ENCODE measurements at places on chromosomes 7 and 10. TPM values are rescaled to one million over a fixed set of nuclear protein-coding genes. Genes with fewer than 3 reads are reported as not detected.
A peak's percentile ranks its signal among the peaks of the same experiment; 100 is the strongest.

GRCh38 chr7:69859342-69859741, 261.1 kb downstream of the AUTS2 start:
- H3K4me1 ChIP-seq, result no peaks in the 10 kb centered on the region
- peaks cover 36% of the 10 kb centered on the region for H3K27me3 ChIP-seq
- H3K4me3 ChIP-seq, result no peak overlapping the region
- no peak overlapping the region for H3K27ac ChIP-seq

DNA sequence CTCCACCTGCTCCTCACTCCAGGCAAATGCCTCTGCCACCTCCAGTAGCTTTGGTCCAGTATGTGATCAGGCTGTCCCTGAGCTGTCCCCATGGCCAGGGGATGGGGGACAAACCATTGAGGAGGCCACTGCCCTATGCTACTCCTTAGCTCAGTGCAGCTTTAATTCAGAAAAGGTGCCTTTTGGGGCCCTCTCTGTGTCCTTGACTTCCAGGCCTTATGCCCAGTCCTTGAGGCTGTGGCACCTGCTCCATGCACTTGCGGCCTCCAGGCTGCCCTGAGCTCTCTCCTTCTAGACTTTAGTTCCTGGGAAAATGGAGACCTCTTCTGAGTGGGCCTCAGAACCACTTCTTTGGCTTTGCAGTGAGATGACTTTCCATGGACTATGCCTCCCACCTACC, 650.8 kb upstream of the CELF2 start:
- no peaks in the 10 kb centered on the region for H3K4me1 ChIP-seq
- H3K27me3 ChIP-seq, result no peaks in the 10 kb centered on the region
- no peak overlapping the region for H3K4me3 ChIP-seq
- no peak overlapping the region for H3K27ac ChIP-seq

GRCh38 chr10:24333736-24334135, 124.8 kb downstream of the KIAA1217 start:
- H3K27me3 ChIP-seq, result no peaks in the 10 kb centered on the region
- H3K4me1 ChIP-seq, result peaks cover 13% of the 10 kb centered on the region
- no peaks in the 10 kb centered on the region for H3K36me3 ChIP-seq
- no peak overlapping the region for H3K4me3 ChIP-seq
- peak; percentile 51 for DNase-seq
- 0 out of 2 replicates have a peak overlapping the region, but pooled peaks have one; percentile 7 for H3K27ac ChIP-seq

DNA sequence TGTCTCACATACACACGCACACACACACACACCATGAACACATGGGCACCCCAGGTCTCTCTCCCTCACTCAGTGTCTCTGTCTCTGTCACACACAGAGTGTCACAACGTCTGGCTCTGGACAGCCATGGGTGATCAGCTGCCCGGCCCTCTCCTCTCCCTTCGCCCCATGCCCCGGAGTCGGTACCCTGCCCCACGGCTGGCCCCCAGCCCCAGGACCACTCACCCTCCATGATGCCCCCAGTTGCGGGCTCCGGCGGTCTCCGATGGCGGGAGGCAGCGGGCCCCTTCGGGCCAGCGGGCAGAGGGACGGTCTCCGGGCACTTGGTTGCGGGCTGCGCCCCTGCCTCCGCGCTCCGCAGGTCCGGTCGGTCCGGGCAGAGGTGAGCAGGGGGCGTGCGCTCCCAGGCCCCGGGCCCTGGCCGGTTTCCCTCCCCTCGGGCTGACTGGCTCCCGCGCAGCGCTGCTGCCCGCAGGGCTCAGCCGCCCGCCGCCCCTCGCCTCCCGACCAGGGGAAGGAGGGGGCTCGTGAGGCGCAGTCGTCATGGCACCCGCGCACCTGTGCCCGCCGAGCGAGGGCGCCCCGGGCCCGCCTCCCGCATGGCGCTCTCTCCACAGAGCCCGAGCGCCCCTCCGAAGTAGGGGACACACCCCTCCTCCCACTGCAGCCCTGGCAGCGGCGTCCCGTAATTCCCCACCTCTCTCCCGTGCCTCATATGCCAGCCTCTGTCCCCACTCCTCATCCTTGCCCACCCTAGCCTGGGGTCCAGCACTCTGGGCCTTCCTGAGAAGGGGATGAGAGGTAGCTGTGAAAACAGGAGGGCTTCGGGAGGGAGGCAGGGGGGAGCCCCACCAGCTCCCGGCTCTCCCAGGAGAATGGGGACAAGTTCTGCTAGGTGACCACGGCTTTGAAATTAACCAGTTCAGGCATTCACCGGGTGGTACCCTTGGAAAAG, at the start of gene NPFFR1:
Gene NPFFR1, minus strand, starts transcription at position 560 of the 955 bp plus-strand sequence. Its CDS starts 328 bp downstream, at position 232.
- peaks cover 39% of the 10 kb centered on the region for H3K27me3 ChIP-seq
- H3K4me3 ChIP-seq, result no peak within 1 kb of the TSS
- DNase-seq, result no peak
- H3K27ac ChIP-seq, result no peak within 1 kb of the TSS
- H3K36me3 ChIP-seq, result no peaks in the 10 kb centered on the region
- no peaks in the 10 kb centered on the region for H3K4me1 ChIP-seq

GRCh38 chr7:131076711-131077181, 250.9 kb upstream of the MKLN1 start:
- H3K27me3 ChIP-seq, result no peaks in the 10 kb centered on the region
- peaks cover 5% of the 10 kb centered on the region for H3K36me3 ChIP-seq

- H3K27ac ChIP-seq, result no peak overlapping the region
- H3K4me3 ChIP-seq, result no peak overlapping the region
- H3K4me1 ChIP-seq, result peaks cover 12% of the 10 kb centered on the region
These were observed 27.1 kb downstream of the NDUFB2 start for GRCh38 chr7:140723574-140723973.

- peak; percentile 44 for DNase-seq
- no peak overlapping the region for H3K4me3 ChIP-seq
- no peak overlapping the region for H3K27ac ChIP-seq
- no peaks in the 10 kb centered on the region for H3K36me3 ChIP-seq
- H3K4me1 ChIP-seq, result peaks cover 7% of the 10 kb centered on the region
These were observed 36.9 kb upstream of the FAM20C start for GRCh38 chr7:155469-155900.

DNA sequence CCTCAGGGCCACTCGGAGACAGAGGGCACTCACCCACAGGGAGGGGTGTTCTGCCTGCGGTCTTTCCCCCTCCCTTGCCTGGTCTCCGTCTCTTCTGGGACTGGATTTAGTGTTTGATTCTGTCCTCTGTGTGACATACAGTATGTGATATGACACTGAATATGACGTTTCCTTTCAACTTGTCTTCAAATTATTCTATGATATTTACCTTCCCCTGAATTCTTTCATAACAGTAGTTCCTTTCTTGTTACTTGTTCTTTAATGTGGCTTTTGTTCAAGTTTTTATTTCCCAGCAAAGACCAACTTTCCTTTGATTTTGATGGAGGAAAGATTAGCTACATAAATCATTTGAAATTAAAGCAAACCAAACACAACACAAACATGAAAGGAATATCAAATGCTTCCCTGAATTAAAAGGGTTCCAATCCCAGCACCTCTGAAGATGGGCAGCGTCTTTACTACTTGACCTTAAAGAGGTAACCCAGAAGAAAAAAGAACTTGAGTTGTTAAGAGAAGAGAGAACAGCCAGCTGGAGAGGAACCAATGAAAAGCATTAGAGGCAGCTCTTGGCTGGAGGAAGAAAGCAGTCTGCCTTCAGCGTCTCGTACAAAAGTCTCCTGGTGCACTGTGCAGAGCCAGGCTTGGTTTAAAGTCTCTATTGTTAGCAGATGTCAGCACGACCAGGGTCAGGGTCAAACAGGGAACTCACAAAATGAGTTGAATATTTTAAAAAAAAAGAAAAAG, 18.3 kb upstream of the RHEB start:
- H3K36me3 ChIP-seq, result no peaks in the 10 kb centered on the region
- no peak overlapping the region for H3K27ac ChIP-seq
- DNase-seq, result peak; percentile 13
- no peak overlapping the region for H3K4me3 ChIP-seq

DNA sequence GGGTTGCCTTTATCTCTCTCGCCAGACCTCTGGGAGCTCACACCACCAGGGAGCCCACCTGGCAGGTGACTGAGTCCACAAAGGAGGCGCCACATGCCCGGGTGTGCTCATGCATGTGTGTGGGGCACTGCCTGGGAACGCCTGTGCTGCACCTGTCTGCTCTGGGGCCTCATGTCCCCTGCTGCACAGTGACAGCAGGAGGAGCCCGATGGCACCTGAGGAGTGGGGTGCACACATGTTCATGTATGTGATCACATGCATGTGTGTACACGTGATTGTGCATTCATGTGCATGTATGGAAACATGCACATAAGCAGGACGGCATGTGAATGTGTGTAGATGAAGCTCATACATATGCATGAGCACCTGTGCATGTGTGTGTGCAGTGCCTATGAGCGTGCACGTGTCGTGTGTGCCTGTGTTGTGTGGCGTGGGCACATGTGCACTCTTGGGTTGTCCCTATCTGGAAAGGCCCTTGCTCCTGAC, 22.0 kb downstream of the YKT6 start:
- H3K27me3 ChIP-seq, result peaks cover 8% of the 10 kb centered on the region
- H3K4me1 ChIP-seq, result no peaks in the 10 kb centered on the region
- H3K27ac ChIP-seq, result no peak overlapping the region

DNA sequence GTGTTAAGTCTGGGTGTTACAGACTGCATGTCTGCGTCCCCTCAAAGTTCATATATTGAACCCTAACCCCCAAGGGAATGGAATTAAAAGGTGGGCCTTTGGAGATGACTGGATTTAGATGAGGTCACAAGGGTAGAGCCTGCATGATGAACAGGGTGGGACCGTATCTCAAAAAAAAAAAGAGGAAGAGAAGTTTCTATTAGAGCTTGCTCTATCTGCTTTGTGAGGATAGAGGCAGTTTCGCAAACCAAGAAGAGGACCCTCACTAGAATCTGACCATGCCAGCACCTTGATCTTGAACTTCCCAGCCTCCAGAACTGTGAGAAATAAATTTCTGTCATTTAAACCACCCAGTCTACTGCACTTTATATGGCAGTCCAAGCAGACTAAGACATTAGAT, 1.4 kb downstream of the KIN start:
- H3K4me1 ChIP-seq, result peaks cover 21% of the 10 kb centered on the region
- no peak overlapping the region for H3K27ac ChIP-seq
- no peaks in the 10 kb centered on the region for H3K27me3 ChIP-seq
- no peak for DNase-seq

DNA sequence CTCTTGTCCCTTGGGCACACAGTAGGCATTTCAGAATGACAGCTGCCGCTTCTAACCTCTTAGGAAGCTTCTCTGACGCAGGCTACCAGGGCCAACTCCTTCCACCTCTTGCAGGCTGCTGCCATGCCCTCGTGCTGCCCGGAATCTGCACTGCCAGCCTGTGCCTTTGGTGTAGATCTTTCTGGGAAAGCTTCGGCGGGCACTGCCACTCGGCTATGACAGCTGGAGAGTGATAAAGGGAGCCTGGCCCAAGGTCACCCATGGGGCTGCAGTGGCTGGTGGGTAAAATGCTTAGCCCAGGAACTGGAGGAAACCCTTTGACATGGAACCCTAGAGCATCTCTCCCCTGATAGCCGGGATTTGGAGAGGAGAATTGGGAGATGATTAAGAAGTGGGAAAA, 78.0 kb upstream of the C1QL3 start:
- H3K4me1 ChIP-seq, result no peaks in the 10 kb centered on the region
- H3K27ac ChIP-seq, result no peak overlapping the region
- no peak overlapping the region for H3K4me3 ChIP-seq
- no peaks in the 10 kb centered on the region for H3K27me3 ChIP-seq
- H3K36me3 ChIP-seq, result no peaks in the 10 kb centered on the region

DNA sequence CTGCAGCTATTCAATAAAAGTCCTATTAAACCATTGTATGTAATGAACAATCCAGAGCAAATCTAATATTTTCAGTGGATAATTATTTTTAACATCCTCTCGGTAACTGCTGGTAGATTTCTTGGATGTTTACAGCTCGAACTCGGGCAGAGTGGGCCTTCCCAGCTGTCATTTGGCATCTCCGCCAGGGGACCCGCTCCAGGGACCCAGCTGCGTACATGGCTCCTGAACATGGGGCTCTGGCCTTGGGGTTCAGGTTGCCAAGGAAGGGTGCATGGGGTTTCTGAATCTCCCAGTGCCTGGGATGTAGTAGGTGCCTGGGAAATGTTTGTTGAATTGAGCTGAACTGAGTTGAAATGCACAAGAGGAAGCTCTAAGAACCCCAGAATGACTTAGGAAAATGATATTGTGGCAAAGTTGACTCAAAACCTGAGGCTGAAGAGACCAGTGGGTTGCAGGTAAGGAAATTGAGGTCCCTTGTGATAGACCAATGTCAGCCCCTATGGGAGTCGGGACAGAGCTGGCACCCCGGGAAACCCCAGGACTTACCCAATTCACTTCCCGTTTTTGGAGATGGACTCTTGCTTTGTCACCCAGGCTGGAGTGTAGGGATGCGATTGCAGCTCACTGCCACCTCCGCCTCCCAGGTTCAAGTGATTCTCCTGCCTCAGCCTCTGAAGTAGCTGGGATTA, 228.4 kb downstream of the CUX1 start:
- H3K4me3 ChIP-seq, result peak overlapping the region; percentile 63
- peak overlapping the region; percentile 45 for H3K27ac ChIP-seq
- peaks cover 26% of the 10 kb centered on the region for H3K4me1 ChIP-seq
- no peak for DNase-seq
- no peaks in the 10 kb centered on the region for H3K36me3 ChIP-seq

GRCh38 chr7:44077681-44078091, 4.6 kb downstream of the POLM start:
- H3K36me3 ChIP-seq, result no peaks in the 10 kb centered on the region
- no peak for DNase-seq
- H3K27ac ChIP-seq, result no peak overlapping the region
- H3K4me1 ChIP-seq, result peaks cover 21% of the 10 kb centered on the region

GRCh38 chr7:8260871-8261694, 884 bp downstream of the ICA1 start:
- peak overlapping the region; percentile 36 for H3K4me3 ChIP-seq
- peak; percentile 18 for DNase-seq
- no peak overlapping the region for H3K27ac ChIP-seq
- H3K36me3 ChIP-seq, result no peaks in the 10 kb centered on the region
- H3K4me1 ChIP-seq, result no peaks in the 10 kb centered on the region

GRCh38 chr7:117858712-117859111, 14.5 kb downstream of the CTTNBP2 start:
- no peak overlapping the region for H3K27ac ChIP-seq
- H3K36me3 ChIP-seq, result no peaks in the 10 kb centered on the region
- H3K4me3 ChIP-seq, result no peak overlapping the region
- H3K4me1 ChIP-seq, result no peaks in the 10 kb centered on the region
- no peaks in the 10 kb centered on the region for H3K27me3 ChIP-seq
- no peak for DNase-seq

DNA sequence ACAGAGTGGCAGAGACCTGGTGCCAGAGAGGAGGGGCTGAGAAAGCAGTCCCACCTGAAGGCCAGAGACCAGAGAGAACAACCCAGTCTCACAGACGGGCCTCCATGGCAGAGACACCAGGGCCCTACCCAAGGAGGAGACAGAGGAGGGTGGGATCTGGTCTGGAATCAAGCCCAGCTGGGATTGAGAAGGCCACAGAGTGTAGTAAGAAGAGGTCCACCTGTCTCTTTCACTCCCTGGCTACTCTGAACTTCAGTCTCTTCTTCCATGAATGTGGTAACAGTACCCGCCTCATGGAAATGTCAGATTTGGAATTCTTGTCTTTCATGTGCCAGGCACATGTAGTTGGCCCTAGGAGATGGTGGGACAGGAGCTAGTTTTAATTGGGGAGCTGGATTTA, 55.6 kb downstream of the CLIP2 start:
- H3K27ac ChIP-seq, result no peak overlapping the region
- peaks cover 3% of the 10 kb centered on the region for H3K36me3 ChIP-seq
- no peaks in the 10 kb centered on the region for H3K27me3 ChIP-seq
- no peak for DNase-seq
- peaks cover 11% of the 10 kb centered on the region for H3K4me1 ChIP-seq
- no peak overlapping the region for H3K4me3 ChIP-seq

CRPPA gene
- total RNA-seq, result 1.8 TPM

ZNF853 gene
- total RNA-seq, result 0.51 TPM

PTPRZ1 gene
- total RNA-seq, result not detected

OR9A2 gene
- total RNA-seq, result not detected

CALHM1 gene
- total RNA-seq, result not detected

CPN1 gene
- total RNA-seq, result not detected

NKX1-2 gene
- not detected for total RNA-seq

ETV1 gene
- 14.5 TPM for total RNA-seq

SAMD9 gene
- 26.2 TPM for total RNA-seq
